ENCODE measurements at places on chromosomes 7 and 10.

GRCh38 chr10:127451628-127452027 lies 97.5 kb upstream of the NPS start:
- no peak for DNase-seq

DNA sequence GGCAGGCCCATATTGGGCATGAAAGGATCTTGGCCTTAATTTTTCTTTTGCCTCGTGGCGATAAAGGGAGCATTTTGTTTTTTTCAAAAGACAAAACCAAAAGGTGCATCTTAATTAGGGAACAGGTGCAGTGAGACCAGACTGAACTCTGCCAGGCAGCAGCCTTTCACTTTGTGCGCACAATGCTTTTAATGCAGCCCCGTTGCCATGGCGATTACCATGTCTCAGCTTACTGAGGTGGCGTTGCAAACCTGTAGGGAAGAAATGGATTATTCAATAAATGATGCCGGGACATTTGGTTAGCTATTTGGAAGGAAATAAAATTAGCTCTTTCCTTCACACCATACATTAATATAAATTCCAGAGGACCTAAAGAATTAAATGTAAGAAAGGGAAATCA lies 61.9 kb downstream of the MYL10 start:
- no peak for DNase-seq

- DNase-seq = peak; percentile 32
These were observed 299.4 kb downstream of the SNX13 start for GRCh38 chr7:17640730-17641377.

DNA sequence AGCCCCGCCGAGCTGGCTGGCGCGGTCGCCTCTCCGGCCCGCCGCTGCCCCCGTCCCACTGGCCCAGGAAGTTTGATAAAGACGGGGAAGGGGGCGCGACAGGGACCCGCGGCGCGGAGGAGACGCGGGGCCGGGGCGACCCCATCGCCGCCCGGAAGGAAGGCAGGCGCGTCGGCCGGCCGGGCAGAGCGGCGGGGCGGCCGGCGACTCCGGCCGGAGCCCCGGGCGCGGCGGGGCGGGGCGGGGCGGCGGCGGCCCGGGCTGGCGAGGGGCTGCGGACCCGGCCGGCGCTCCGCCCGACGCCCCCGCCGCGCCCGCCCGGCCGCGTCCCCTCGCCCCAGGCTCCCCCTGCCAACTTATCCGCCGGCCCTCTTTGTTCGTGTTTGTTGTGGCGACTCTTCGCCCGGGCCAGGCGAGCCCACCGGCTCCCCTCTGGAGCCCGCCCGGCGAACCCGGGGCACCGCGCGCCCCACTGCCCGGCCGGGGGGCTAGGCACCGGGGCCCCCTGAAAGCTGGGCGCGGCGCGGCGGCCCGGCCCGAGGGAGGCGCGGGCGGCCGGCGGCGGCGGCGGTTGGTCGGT lies 571 bp downstream of the KDM7A start:
- DNase-seq = no peak

DNA sequence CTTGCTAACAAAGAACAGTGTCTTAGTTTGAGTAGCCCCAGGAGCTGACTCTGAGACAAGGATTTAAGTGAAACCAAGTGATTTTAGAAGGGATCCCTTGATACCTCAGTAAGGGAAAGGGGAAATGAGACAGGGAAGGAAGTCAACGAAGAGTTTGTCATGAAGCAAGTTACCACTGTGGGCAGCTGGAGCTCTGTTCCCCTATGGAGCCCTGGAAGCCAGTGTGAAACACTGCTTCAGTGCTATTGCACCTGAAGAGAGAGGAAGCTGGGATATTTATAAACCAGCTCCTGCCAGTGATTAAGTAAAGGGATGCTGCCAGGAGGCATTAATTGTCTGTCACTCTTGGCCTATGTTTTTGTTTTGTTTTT lies 58.9 kb upstream of the WAPL start:
- no peak for DNase-seq

GRCh38 chr7:82110146-82110840 lies 333.3 kb downstream of the CACNA2D1 start:
- no peak for DNase-seq

DNA sequence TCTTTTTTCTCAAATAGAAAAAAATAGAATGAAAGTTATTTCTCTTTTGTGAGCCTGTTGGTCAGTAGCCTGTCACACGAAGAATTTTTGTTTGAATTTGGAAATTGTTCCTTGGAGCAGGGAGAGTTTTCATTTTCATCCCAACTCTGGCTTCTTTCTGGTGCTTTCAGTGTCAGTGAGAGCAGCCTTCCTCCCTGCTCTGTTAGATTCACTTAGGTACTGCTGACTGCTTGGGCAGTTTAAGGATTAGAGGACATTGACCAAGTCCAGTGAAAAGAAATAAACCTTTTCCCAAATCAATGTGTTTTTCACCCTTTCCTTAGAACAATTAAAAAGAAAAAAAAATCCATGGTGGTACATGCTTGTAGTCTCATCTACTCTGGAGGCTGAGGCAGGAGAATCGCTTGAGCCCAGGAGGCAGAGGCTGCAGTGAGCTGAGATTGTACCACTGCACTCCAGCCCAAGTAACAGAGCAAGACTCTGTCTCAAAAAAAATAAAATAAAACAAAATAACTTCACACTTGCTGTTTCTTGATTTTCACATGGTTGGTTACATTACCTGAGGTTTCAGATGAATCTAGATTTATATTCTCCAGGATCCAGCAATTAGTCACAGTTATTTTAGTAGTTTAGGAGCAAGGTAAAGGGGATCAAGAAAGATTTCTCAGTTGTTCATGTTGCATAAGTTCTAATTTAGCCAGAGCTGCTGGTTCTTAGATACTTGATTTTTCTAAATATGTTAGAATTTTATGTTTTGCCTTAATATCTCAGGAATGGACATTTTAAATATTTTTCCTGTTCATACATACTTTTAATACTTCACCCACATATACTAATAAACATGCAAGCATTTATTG lies 63.1 kb downstream of the ZNRF2 start:
- DNase-seq = no peak

DNA sequence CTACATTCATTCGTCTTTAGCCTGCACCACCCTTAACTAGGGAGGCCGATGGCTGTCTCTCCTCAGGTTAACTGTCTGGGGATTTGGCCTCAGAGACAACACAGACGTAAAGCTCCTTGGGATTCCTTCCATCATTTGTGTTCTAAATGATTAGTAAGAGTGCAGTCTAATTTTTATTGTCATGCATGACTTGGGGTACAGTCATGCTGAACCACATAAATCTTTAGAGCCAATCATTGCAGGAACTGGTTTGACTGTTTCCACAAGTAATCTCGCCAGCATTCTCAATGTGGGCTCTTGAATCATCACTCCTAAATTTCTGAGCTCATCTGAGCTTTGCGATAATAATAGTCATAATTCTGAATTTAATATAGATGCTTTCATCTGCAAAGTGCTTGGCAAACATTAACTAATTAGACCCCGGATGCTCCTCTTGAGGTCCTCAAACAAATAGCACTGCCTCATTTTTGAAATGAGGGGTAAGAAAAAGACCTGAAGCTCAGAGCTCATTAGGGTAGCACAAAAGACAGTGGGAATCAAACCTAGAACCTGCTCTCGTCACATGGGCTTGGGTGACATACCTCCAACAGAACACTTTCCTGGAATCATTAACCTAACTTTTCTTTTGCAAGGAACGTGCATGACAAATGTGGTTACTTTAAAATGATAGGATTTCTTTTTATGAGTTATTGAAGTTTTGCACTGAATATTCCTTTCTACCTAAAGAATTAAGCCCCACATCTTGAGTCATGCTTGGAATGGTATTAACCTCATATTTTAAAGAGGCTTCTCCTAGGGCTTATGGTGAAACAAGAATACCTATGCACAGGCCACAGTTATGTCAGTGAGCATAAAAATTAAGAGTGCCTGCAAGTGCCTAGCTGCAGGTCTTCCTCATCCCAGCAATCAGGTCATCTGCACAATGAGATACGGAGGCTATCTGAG lies 118.9 kb upstream of the NRP1 start:
- DNase-seq = no peak

- no peak for DNase-seq
These were observed 14.0 kb downstream of the RASGEF1A start for GRCh38 chr10:43252783-43253341.

GRCh38 chr7:40348126-40348728 lies 213.4 kb downstream of the SUGCT start:
- DNase-seq = no peak

- DNase-seq = peak; percentile 71
These were observed 5.1 kb upstream of the LRRC27 start for GRCh38 chr10:132326925-132327324.

- no peak for DNase-seq
These were observed 1006.3 kb downstream of the SORCS1 start for GRCh38 chr10:106158241-106158640.

DNA sequence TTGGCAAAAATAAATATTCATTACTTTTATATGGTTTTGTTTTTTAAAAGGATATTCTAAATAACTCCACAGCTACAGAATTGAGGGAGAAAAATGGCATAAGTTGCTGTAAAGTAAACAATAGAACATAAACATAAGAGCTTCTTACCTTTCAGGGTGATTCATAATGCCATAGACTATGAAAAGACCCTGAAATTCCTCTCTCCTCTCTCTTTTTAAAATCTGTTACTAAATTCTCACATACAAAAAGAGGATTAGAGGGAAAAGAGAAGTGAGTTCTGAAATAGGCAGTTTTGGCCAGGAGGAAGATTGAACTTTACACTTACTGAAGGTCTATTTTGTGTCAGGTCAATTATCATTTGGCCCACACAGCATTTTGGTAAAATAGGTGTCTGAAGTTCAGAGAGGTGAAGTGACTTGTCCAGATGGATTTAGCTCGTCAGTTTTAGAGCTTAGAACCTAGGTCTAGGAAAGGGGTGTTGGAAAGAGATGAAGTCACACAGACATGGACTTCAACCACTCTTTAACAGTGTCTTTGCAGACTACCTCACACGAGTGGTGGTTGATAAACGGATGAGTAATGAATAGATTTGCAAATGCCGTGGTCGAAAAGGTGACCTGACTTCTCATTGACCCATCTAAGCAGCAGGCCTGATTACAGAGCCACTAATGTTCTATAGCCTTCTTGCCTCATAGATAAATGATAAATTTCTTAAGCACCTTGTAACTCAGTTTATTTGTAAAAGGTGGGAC lies 190.6 kb upstream of the CCDC6 start:
- no peak for DNase-seq

DNA sequence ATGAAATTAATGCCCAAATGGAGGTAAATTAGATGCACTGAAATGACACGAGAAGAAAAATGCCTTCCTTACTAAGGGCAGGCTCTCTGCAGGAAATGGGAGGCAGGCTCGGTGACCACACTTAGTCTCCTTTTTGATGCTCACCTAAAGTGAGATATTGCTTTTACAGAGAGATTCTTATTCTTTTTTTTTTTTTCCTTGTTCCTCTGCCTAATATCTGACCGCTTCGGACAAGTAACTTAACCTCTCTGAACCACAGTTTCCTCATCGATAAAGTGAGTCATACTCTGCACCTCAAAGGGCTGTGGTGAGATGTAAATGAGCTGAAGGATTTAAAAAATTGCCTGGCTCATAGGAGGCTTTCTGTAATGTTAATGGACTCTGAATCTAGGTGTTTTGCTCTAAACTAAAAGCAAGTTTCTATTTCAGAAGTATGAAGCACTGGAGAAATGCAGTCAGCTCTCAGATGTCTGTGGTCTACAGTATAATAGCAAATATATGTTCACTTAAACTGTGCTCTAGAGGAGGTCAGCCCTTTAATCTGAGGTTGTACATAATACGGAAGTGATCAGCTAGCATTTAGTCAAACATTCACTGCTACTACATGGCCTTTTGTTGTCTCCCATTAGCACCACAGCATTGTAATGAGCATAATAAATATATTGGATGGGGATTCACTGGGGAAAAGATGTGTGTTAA lies 23.2 kb downstream of the NKX2-3 start:
- no peak for DNase-seq

DNA sequence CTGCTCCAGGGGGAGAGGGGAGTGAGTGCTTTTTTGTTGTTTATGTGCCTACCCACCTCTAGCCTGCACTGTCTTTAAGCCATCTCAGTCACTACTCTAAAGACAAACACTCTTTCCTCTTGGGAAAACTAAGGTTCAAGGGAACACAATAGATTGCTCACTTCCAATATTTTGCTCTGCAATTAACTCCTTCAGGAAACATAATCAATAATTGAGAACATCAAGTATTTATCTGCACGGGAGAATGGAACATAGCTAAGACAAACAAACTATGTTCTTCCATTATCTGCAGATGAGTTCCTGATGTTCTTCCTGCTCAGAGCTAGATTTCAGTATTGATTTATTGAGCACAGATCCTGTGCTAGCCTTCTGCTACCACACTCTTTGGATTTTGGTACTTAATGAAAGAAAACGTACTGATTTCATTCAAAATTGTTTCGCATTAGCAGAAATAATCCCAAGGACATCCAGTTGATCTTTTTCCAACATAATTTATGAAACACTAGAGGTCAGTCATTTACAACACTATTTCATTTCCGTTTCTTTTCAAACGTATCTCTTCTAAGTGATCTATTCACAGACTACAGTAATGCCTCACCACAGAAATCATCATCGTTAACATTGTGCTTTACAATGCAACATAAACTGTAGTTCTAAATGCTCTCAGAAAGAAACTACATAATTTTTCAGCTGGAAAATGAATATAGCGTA lies 8.3 kb downstream of the NEBL start:
- DNase-seq = no peak

DNA sequence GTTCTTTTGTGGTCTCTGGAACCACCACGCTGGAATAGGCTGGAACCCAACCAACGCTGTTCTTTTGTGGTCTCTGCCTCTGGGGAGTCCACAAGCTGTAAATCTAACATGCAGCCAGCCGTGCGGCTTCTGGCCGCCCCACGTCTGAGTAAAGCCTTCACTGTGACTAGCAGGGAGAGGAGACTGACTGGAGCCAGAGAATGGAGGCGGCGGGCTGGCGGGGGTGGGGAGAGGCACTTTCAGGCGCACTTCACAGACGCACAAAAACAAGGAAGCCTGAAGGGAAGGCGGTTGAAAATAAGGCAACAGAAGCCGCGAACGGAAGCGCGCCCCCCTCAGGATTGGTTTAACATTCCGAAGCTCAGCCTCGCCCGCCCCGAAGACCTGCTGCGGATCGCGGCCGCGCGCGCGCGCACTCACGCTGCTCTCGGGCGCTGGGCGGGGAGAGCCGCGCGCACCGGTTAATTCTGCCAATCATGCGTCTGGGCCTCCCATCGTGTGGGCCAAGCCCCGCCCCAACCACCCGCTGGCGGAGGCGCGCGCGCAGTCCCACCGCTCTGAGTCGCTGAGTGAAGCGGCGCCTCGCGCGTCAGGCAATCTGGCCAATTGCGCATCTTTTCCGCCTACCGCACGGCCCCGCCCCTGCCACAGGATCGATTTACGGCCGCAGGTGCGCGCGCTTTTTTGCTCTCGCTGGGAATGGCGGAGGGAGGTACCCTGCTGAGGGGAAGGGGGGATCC lies at the start of gene SFR1:
Gene SFR1, plus strand, starts transcription at position 687 of the 740 bp plus-strand sequence. Its CDS starts 13 bp downstream, at position 700.
- peak; percentile 99 for DNase-seq

GRCh38 chr7:131226514-131226865 lies 101.2 kb upstream of the MKLN1 start:
- no peak for DNase-seq

- DNase-seq = no peak
These were observed 164.9 kb upstream of the RHEB start for GRCh38 chr7:151684408-151685175.

GRCh38 chr7:18419456-18419855 lies 76.1 kb upstream of the HDAC9 start:
- no peak for DNase-seq
